ENCODE measurements at places on chromosomes 6 and 20.

DNA sequence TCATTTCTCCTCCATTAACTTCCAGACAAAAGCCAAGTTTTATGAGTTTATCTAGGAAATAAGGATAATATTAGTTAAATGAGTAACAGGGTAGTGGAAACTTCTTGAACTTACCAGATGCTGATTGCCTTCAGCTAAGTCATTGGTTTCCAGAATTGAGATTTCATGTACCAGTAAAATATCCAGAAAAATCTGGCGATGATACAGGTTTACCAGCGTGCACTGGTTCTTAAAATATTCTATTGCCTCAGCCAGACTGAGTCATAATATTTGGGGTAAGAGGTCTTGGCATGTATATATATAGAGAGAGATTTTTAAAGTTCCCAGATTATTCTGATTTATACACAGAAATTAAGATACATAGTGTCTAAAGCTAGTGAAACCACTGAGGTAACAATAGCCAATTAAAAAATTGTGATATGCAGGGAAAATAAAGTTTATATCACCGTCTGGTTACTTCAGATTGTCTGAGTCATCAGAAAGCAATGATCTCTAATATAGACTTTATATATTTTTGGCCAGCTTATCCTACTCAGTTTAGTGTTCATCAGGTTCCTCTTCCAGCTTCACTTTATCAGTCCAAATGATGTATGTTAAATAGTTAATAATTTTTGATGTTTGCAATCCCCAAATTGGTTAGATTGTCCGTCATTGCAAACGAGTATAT is 39.5 kb upstream of the SDHAF4 start:
- no peak for DNase-seq

- no peak for DNase-seq
Observed at GRCh38 chr6:15246666-15247499, 1.0 kb downstream of the JARID2 start.

GRCh38 chr20:57529160-57529585 is 4.2 kb upstream of the CTCFL start:
- no peak for DNase-seq

GRCh38 chr20:38473367-38473795 is 738 bp downstream of the RALGAPB start:
- DNase-seq: no peak

GRCh38 chr20:24493661-24494459 is 24.4 kb downstream of the SYNDIG1 start:
- DNase-seq: no peak

DNA sequence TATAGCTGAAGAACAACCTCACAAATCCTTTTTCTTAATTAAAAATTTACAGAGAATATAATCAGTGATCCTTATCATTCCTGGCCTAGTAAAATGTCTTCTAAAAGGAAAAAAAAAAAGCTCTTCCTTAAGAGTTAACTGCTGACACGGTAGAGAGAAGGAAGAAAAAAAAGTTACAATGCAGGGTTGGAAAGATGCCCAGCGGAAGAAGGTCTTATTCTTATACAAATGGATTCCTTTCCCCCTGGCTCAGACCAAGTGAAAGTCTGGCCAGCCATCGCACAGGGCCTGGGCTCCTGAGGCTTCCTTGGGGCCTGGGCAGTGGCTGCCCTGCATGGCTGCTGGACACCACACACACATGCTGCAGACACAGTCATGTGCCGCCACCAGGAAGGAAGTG is 688.6 kb downstream of the TENT5A start:
- no peak for DNase-seq

Measured in GM12864 (cell line).